SK-N-SH (cell line): ENCODE measurements at places on chromosomes 12 and 14. TPM values are rescaled to one million over a fixed set of nuclear protein-coding genes. Genes with fewer than 3 reads are reported as not detected.
A peak's percentile ranks its signal among the peaks of the same experiment; 100 is the strongest.

SYNDIG1L gene
- polyA plus RNA-seq = not detected in 2 replicates

OR4K13 gene
- not detected in 2 replicates for polyA plus RNA-seq

SMCO2 gene
- 0.21 and 0.26 TPM in 2 replicates for polyA plus RNA-seq

EDDM3A gene
- polyA plus RNA-seq = not detected in 2 replicates

KLRG1 gene
- 5.1 and 8.1 TPM in 2 replicates for polyA plus RNA-seq

IGFBP6 gene
- polyA plus RNA-seq = 290 and 570 TPM in 2 replicates

RBMS2 gene
- 8.9 and 12.2 TPM in 2 replicates for polyA plus RNA-seq

DLK1 gene
- polyA plus RNA-seq = 1.2 and 1.7 TPM in 2 replicates

SERPINA1 gene
- polyA plus RNA-seq = 10.5 and 11.3 TPM in 2 replicates

ACACB gene
- polyA plus RNA-seq = 4.5 and 6.1 TPM in 2 replicates

LALBA gene
- polyA plus RNA-seq = not detected in 2 replicates

PZP gene
- not detected in 2 replicates for polyA plus RNA-seq

DNA sequence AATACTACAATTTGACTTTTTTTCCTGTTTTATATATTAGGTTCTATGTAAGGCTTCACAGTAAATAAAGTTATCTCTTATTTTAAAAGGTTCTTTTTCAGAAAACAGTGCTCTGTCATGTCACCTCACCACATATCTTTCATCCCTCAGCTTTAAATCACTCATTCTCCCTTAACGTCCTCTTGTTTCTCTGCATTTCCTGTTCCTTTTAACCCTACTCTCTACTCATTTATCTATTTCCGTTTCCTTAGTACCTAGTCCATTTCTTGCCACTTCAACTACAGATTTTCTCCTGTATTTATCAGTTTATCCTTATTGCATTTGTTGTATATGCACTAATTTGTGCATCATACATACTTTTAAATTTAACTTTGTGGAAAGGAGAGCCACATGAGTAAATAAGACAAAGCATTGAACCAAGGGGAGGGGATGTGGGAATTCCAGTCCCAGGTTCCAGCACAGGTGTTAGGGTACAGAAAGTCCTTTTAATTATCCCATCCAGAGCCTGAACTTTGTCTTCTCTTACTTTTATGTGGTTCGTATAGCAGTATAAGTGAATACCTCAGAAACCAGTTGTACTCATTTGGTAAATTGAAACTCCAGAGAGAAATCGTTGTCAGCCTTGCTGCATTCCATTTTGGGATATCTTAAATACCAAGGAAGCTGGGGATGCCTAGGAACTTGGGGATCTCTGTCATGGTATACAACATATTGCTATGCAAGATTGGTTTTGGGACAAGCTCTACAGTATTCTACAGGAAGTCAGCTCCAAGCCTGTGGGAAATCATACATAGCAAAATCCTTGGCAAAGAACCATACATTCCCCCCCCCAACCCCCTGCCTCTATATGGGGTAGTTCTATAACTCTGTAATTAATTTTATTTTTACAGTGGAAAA, 120.5 kb downstream of the DIP2B start:
- DNase-seq = no peak

GRCh38 chr12:49041881-49042484, 18.6 kb downstream of the KMT2D start:
- no peak for DNase-seq

- no peak for DNase-seq
These were observed 7.3 kb downstream of the PPP2R5E start for GRCh38 chr14:63535918-63536317.

DNA sequence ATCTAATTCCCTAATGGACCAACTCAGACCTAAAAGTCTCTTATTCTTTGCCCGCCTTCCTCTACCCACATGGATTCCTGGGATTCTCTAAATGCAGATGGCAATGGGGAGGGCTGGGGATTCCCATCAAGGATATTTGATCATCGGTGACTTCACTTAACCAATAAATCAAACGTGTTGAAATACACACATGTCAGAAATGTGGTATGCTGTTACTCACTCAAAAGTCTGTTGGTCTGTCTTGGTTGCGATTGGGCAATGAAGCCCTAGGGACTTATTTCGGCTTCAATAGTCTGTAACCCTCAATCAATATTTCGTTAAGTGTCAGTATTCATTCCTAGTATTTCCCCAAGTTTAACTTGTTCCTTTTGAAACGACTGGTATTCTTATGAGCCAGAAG, 117.2 kb upstream of the DIO3 start:
- DNase-seq = no peak

DNA sequence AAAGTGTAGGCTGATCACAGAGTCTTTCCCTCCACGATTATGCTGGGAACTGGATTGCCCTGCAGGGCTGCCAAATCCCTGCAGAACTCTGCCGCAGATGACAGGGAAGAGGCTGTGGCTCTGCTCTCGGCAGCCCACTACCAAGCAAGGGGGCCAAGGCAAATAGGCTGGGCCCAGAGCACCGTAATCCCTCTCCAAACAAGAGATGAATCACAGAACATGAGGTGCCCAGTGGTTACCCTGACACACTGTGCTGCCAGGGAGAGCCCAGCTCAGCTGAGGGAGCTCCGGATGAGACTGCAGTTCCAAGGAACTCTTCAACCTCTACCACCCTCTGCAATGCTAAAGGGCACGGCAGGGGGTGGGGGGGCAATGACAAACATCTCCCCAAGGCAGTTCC, 33.9 kb downstream of the STON2 start:
- DNase-seq = no peak

DNA sequence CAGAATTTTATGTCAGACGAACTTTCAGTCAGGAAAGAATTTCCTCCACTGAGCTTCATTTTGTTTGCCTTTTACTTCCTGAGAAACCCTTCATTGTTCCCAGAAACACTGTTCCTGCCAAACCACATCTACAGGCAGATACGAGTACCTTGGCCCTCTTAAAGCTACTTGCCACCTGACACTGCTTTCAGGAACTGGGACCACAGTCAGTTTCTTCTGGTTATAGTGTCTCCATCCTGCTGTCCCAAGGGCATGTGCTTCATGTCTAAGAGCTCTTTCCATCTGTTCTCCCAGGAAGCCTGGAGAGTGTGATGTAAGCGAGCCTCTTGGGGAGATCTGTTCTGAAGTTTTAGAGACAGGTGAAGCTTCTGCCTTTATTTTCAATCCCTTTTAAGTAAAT, 161.7 kb upstream of the PLEKHA5 start:
- DNase-seq = no peak

GRCh38 chr12:93592641-93593406, 20.3 kb downstream of the SOCS2 start:
- no peak for DNase-seq

GRCh38 chr12:118436002-118436730, 59.8 kb downstream of the SUDS3 start:
- peak; percentile 27 for DNase-seq

- no peak for DNase-seq
These were observed 7.8 kb upstream of the MTERF2 start for GRCh38 chr12:106994579-106995220.

- no peak for DNase-seq
These were observed 786.9 kb downstream of the AACS start for GRCh38 chr12:125852116-125852515.

DNA sequence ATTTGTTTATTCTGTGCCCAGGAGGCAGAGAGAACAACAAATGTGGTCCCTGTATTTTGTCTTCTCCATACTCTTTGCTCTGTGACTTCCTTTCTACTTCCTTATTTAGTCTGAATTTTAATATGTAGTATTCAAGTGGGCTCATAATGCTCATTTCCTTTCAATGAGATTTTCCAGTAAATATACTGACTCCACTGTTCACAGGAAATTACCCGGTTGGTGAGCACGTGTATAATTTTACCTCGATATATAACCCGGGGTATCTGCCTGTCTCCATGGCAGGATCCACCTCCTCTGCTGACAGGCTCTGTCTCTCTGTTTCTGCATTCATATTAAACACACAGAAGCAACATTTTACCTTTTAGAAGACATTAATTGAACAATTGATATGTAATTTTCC, 166.0 kb downstream of the SLC38A4 start:
- DNase-seq = no peak

DNA sequence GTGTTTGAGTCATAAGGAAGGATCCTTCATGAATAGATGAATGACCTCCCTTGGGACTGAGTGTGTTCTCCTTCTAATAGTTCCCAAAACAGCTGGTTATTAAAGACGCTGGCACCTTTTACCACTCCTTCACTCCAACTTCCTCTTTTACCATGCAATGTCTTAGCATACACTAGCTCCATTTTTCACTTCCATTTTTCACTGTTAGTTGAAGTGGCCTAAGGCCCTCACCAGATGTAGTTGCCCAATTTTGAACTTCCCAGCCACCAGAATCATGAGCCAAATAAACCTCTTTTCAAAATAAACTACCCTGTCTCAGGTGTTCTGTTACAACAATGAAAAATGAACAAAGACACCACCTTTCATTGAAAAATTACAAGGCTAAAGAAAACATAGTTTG, 64.7 kb downstream of the GPR65 start:
- DNase-seq = no peak

GRCh38 chr14:96249029-96249428, 7.0 kb upstream of the BDKRB1 start:
- DNase-seq = no peak

- DNase-seq = no peak
These were observed 59.3 kb downstream of the LRCOL1 start for GRCh38 chr12:132550830-132551640.

GRCh38 chr12:2697057-2697800, 97.5 kb upstream of the FKBP4 start:
- DNase-seq = no peak

DNA sequence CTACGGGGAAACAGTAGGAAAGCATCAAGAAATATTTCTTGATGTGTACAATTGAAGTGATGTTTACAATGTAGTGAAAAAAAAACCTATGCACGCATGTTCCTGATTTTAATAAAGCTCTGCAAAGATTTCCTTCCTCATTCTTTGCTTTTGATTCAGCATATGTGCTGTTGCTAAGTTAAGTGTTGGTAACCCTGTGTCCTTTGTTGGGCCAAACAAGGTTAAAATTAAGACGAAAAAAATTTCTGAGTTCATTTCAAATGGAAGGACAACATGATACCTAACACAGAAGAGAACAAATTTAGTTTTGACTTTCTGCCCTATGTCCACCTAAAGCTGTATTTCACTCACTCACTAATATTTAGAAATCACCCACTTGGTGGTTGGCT, 62.8 kb downstream of the PPP2R5C start:
- no peak for DNase-seq

- DNase-seq = no peak
These were observed 17.1 kb downstream of the BCAT1 start for GRCh38 chr12:24931666-24932405.

GRCh38 chr12:62588916-62589315, 122.3 kb downstream of the MON2 start:
- DNase-seq = no peak

DNA sequence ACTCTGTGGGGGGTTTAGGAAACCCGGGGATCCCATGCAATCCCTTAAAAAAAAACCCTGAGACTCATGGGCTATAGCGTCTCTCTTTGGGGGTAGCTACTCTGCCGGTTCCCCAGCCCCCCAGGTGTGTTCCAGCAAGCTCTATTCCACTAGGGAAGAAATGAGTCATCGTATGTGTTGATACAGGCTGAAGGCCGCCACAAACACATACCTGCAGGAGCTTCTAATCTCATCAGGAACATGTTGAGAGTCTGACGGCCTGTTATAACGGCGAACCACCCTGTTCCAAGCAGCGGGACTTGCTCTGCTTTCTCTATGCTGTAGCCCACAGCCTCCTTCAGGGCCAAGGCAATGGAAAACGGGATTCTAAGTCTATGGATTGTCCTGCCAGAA, 977 bp upstream of the KRT5 start:
- DNase-seq = no peak

- peak; percentile 30 for DNase-seq
These were observed 179.0 kb downstream of the SLC15A4 start for GRCh38 chr12:128644664-128645296.

GRCh38 chr12:30753233-30753632, 1.5 kb downstream of the CAPRIN2 start:
- DNase-seq = peak; percentile 64

DNA sequence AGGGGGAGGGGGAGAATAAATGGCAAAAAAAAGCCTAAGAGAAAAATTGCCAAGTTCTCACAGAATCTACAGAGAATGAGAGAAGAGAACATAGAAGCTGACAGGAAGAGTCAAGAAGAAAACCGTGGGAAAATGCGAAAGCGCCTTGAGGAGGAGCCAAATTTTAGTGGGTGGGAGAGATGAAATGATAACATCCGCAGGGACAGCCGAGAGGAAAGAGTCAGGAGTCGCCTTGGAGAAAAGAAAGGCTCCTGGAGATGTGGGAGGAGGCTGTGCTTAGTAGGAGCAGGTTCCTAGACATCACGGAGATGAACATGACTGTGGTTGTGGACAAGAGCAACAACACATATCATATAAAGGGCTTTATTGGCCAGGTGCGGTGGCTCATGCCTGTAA, 49.4 kb downstream of the PHLDA1 start:
- DNase-seq = no peak

DNA sequence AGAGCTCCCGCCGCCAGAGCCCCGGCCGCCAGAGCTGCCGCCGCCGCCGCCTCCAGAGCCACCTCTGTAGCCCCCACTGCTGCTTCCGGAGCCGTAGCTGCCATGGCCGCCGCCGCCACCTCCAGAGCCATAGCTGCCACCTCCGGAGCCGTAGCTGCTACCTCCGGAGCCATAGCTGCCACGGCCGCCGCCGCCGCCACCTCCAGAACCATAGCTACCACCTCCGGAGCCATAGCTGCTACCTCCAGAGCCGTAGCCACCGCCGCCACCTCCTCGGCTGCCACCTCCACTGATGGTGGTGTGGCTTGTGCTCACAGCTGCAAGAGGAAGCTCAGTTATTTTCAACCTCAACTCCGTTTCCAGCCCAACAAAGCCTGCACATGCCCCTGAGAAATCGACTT, 4.9 kb downstream of the KRT1 start:
- DNase-seq = no peak

DNA sequence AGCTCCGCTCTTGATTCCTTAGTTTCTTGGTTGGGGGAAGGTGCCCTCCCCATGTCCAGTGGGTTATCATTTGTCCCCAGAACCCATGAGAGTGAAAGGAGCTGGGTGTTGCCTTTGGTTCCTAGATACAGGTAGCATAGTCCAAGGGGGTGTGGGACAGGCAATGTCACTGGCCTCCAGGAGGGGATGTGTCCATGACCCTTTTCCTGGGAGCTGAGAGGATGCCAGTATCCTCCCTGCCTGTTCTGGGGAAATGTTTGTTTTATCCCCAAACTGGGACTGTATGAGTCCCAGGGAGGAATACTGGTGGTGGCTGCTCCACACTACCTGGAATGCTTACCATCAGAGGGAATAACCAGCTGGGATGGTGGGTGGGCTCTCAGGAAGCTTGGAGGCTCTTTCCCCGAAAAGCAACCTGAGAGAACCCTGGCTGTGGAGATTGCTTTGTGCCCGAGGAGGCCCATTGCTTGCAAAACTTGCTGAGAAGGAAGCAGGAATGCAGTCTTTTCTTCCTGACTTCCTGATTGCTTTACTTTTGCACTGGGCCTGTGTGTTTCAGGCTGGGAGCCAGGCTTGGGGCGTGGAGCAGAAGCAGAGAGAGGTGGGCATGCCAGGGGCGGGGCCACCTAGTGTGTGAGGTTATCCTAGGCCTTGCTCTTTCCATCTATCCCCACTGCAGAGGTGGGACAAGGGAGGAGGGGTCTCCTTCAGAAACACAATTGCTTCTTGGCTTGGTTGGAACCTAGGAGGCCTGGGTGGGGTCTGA, 715 bp upstream of the SLC10A1 start:
- DNase-seq = no peak
